ENCODE measurements at places on chromosomes 1 and 21.
A peak's percentile ranks its signal among the peaks of the same experiment; 100 is the strongest.

DNA sequence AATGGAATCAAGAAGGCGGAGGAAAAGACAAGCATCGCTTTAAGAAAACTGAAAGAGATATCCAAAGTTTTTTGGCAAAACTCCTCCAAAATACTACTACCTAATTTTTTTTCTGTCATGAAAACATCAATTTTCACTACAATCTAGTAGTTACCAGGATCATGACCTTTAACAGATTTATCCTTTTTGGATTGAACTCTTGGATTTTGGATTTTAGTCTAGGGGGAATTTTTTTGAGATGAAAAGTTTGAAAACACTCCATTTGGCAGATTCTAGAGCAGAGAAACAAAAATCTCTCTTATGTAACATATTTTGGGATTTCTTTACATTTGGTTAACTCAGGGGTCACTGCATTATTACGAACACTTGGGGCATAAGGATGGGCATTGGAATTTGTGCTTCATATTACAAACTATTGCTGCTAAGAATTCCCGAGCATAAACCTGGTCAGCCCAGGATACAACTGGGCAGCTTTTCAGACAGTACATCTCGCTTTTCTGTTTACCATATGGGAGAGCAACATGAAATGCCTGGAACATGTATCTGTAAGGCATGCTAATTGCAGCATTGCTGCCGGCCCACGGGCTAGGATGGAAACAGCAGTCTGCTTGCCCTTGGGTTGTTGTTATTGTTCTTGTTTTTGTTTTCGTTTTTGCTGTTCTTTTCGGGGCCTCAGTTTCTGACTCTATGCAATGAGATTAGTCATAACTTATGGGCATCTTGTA, 264.3 kb downstream of the RHOU start:
- no peak for ATAC-seq

GRCh38 chr1:112927462-112927990, 28.5 kb downstream of the SLC16A1 start:
- ATAC-seq = no peak

DNA sequence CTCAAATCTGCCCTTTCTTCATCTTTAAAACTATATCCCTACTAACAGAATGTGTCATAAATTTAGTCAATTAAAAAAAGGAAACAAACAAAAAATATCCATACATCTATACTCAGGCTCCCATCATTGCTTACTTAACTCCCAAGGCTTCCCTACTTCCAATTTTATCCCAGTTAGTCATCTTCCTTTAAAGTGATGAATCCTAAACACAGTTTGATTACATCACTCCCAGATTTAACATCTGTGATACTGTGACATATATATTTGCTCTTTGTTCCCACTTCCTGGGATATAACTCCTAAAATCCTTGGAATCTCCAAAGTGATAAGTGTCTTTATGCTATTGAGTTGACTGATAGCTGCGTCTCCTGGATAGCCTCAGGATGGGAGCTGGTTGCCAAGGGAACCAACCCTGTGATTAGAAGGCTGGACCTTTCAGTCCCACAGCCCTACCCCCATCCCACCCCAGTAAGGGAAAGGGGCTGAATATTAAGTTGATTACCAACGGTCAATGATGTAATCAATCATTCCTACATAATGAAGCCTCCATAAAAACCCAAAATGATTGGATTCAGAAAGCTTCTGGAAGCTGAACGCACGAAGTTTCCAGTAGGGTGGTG, 21.6 kb downstream of the GLMN start:
- no peak for ATAC-seq

DNA sequence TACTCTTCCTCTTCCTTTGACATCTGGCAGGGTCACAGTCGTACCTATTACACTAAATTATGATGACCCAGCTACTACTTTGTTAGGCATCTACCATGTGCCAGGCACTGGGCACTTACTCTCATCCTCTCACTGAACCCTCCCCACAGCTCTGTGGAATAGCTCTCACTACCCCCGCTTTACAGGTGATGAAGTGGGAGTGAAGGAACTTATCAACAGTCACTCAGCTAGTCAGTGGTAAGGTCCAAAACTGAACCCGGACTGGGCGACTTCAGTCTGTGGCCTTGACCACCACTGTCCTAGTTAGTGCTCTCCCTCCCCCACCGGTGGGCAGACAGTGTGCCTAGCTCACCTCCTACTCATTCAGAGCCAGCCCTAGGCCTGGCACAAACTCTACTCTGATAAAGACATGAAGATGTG, 12.3 kb downstream of the ADGRB2 start:
- ATAC-seq = no peak

- ATAC-seq = no peak
Observed at GRCh38 chr1:180165509-180166435, 11.1 kb downstream of the QSOX1 start.

GRCh38 chr1:87757676-87758075, 429.0 kb downstream of the LMO4 start:
- no peak for ATAC-seq

DNA sequence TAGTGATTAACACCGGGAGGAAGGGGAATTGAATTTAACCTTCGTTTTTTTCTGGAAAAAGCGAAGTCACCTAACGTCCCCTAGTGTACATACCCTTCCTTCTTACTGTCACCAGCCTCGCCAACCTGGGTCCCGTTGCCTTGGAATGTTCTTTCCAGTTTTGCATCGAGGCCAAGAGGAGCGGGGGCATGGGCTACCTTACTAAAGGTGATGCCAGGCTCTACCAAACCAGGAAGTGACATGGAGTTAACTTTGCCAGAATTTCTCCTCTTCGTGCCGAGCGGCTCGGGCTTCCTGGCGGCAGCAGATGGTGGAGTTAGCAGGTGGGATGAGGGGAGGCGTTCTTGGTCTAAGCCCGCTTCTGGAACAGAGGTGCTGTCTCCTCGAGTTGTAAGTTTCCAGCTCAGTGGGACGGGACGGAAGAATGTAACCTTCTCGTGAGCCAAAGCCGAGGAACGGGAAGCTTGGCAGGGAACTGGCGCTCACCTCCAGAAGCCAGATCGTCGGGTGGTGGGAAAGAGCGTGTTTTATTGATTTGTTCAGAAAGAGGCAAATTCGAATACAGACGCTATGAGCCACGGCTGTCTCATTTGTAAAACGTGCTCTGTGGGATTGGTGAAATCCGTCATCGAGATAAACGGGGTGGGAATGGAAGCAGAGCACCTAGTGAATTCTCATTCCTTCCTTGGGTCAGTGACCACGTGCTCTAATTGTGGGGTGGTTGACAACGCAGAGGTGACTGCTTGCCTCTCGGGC, 486 bp downstream of the NIPAL3 start:
- peak; percentile 7 for ATAC-seq

DNA sequence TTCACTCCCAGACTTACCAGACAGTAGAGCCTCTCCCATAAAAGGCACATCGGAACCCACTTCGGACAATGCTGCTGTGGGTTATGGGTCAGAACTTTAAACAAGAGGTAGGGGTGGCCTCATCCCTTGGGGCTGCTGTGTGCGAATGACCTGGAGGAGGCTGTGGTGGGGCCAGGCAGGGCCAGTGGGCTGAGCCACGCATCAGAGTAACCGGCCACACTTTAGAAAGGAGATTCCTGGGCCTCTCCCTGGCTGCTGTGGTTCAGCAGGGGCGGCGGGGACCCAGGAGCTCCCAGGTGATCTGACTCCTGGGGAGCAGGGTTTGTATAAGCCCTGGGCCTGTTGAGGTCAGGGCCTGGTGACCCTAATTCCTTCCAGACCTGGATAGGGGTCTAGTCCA, 110.2 kb upstream of the C1orf174 start:
- ATAC-seq = no peak
